ENCODE measurements at places on chromosomes 12 and 14. TPM values are rescaled to one million over a fixed set of nuclear protein-coding genes. Genes with fewer than 3 reads are reported as not detected.
A peak's percentile ranks its signal among the peaks of the same experiment; 100 is the strongest.

TGFB3 gene
- 287 TPM for total RNA-seq

DDX54 gene
- 27.7 TPM for total RNA-seq

NGB gene
- not detected for total RNA-seq

AKAP5 gene
- 16.6 TPM for total RNA-seq

CLEC4C gene
- total RNA-seq = not detected

KRT85 gene
- not detected for total RNA-seq

SYCP3 gene
- total RNA-seq = 5.5 TPM

MORN3 gene
- total RNA-seq = 1.9 TPM

SVOP gene
- total RNA-seq = 2.2 TPM

TMEM229B gene
- total RNA-seq = 1.9 TPM

OR6C2 gene
- total RNA-seq = 11.8 TPM

CELA1 gene
- not detected for total RNA-seq

PLXNC1 gene
- total RNA-seq = 12.3 TPM

PAN2 gene
- 55.6 TPM for total RNA-seq

DNA sequence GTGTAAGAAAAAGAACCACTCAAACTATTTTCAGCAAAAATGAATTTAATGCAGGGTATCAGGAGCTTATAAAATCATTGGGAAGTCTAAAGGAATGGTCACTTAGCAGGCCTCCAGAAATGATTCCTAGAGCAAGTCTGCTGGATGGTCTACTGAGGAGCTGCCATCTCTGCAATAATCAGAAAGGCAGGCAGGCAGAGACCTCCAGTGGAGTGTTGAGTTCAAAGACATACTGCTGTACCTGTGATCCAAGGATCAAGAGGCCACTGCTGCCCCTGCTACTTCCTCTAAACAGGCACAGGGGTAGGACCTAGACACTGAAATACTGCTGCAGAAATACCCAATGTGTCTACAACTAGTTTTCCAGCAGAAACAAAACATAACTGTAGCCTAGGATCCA lies 14.5 kb upstream of the KICS2 start:
- no peak for DNase-seq

DNA sequence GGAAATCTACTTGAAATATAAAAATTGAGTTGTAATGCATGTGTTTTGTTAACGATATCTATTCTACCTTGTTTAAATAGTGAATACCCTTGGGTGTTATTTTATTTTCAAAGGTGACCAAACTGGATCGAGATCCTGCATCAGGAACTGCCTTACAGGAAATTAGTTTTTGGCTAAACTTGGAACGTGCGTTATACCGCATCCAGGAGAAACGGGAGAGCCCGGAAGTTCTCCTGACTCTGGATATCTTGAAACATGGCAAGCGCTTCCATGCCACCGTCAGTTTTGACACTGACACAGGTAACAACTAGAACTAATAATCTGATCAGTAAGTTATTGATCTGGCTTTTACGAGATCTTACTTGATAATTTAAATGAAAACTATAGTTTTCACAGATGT lies 15.9 kb downstream of the DYNC1H1 start:
- DNase-seq = no peak

GRCh38 chr14:81982046-81982445 lies 448.4 kb upstream of the SEL1L start:
- no peak for DNase-seq

- peak; percentile 39 for DNase-seq
Measured at GRCh38 chr14:55052269-55052930, 953 bp downstream of the MAPK1IP1L start.

GRCh38 chr12:126554625-126555024 lies 1489.4 kb downstream of the AACS start:
- no peak for DNase-seq

DNA sequence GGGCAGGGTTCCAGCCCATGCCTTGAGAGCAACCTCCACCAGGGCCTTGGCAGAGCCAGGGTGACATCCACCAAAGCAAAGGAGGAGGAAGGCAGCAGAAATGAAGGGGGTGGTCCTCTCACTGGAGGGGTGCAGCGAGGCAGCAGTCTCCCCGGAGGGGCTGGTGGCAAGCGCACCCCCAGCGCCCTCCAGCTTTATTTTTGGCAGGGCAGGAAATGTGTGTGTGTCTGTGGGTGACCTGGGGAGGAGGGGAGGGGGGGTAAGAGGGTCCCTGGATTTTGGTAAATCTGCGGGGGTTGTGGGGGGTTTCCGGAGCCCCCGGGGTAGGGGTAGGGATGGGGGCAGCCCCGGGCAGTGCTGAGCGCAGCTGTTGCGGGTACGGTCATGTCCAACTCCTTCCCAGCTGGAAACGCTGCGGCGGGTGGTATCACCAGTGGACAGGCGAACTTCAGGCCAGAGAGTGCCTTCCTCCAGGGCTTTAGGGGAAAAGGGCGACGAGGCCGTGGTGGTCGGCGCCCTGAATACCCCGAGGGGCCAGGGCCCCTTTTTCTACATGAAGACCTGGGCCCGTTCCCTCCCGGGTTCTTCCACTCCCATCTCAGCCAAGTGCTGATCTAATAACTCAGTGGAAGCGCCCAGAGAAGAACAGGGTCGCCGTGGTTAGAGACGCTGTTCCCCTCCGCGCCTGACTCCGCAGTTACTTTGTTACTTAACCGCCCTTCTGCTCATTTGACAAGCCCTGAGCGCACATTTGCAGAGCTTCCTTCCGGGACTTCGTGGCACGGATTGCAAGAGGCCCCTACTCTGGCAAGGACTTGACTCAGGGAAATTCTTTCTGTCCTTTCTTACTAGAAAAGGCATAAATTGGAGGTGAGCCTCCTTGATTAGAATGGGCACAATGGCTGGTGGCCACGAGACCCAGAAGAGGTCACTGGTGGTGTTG lies 55.2 kb downstream of the FOS start:
- peak; percentile 60 for DNase-seq

- DNase-seq = peak; percentile 37
Measured at GRCh38 chr12:22687361-22688076, 62.5 kb downstream of the ETNK1 start.

DNA sequence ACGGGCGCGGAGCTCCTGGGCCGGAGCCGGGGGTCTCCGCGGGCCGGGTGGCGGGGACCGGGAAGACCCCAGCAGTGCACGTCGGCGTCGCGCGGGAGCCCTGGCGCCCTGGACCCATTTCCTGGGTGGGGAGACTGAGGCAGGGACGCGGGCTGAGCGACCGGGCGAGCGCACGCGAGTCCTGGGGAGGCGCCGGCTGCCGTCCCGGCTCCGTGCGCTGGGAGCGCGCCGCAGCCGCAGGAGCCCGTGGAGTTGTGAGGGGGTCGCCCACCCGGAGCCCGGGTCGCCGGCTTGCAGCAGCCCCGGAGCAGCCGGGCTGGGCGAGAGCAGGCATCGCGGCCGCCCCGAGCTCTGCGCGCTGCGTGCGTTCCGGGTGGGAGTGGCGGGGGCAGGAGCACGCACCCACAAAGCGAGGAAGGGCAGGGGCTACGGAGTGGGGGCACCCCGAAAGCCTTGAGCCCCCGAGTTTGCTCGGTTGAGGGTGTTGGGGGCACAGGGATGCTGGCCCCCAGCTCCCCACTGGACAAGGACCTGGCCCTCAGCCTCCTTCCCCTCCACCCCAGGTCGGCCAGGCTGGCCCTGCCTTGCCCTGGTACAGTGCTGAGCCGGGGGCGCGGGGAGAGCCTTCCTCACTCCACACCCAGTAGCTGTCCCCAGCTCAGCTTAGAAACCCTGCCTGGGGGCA lies 620 bp downstream of the MMP17 start:
- peak; percentile 9 for DNase-seq

DNA sequence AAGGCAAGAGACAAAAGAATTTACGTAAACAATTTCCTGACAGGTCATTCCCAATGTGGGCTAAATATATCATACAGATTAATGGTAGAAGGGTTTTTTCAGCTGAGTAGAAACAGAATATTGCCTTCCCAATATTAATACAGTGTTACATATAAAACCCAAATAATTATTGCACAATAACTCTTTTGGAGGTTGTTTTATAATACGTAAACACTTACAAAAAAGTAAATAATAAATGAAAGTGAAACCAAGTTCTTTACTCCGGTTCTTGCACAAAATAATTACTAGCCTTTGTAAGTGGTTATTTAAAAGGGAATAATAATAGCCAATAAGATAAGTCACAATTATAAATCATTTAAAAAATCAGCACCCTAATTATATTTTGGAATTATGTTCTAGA lies 118.6 kb upstream of the SSTR1 start:
- DNase-seq = no peak

GRCh38 chr14:83461521-83461920 lies 1927.9 kb upstream of the SEL1L start:
- DNase-seq = no peak

DNA sequence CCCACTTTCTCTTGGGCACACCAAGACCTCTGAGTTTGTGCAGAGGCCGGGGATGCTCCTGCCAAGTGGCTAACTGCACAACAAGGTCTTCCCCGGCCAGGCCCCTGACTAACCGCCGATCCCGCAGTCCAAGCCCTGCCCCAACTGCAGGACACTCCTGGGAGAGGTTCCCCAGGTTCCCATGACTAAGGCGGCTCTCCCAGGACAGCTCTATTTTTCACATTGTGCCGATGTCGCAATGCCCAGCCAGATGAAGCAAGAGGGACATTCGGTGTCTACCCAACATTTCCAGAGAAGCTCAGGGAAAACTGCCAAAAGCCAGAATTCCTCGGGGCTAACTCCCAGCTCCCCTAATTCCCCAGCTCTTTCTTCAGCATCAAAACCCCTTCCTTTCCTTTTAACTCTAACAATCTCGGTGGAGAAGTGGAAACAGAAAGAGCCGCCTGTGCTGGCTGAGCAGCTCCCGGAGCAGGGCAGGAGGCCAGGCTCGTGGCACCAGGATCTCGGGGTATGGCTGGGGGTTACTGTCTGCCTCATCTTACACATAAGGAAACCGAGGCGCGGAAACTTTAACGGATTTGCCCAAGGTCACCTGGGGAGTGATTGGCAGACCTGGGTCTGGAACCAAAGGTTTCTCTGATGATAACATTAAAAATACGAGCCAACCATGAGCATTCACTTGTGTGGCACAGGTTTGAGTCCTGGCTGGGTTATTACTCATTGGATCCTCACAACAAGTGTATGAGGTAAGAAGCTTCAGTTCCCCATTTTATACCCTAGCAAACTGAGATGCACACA lies 318.2 kb downstream of the BCL11B start:
- DNase-seq = peak; percentile 78

- peak; percentile 18 for DNase-seq
Measured at GRCh38 chr12:32400114-32400672, 835 bp downstream of the FGD4 start.

DNA sequence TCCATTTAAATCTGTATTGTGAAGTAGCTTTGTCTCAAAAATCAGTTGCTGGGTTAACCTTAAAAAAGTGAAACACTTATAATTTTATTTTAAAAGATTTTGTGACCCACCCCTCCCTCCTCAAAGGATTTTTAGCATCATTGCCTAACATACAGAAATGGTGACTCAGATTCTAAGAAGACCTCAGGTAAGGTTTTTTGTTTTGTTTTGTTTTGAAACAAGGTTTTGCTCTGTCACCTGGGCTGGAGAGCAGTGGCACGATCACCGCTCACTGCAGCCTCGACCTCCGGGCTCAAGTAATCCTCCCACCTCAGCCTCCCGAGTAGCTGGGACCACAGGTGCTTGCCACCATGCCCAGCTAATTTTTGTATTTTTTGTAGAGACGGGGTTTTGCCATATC lies 74.2 kb downstream of the GNS start:
- DNase-seq = no peak

- DNase-seq = no peak
Measured at GRCh38 chr14:33359288-33359881, 420.7 kb downstream of the NPAS3 start.

GRCh38 chr12:122830517-122831214 lies 4.6 kb upstream of the HIP1R start:
- no peak for DNase-seq

DNA sequence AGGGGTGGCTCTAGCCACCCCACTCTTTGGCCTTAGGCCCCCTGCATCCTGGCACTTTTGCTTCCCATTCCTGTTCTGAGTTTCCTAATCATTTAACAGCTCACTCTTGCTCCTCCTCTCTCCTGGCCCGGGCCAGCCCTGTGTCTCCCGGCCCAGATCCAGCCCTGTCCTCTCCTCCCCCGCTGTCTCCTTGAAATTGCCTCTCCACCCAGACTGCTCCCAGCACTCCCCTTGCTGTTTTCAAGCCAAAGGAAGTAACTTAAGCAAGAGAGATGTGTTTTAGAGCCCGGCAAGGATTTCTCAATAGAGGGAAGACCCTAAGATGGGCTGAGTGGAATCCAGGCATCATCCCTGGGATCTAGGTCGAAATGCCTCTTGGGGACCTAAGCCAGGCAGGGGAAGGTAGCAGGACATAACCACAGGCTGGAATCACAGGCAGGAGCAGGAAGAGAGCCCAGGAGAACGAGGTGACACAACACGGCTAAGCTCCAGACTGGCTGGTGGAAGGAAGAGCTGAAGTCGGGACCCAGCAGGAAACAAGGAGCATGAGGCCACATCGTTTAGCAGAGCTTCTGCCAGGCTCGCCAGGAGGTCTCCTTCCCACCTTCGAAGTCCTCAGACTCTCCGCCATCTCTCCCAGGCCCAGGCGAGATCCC lies 2.0 kb upstream of the LRP1-AS start:
- peak; percentile 91 for DNase-seq

DNA sequence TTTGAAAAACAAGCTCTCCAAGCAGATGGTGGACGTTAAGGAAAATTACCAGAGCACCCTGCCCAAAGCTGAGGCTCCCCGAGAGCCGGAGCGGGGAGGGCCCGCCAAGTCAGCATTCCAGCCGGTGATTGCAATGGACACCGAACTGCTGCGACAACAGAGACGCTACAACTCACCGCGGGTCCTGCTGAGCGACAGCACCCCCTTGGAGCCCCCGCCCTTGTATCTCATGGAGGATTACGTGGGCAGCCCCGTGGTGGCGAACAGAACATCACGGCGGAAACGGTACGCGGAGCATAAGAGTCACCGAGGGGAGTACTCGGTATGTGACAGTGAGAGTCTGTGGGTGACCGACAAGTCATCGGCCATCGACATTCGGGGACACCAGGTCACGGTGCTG lies 62.4 kb downstream of the NTF3 start:
- DNase-seq = no peak

DNA sequence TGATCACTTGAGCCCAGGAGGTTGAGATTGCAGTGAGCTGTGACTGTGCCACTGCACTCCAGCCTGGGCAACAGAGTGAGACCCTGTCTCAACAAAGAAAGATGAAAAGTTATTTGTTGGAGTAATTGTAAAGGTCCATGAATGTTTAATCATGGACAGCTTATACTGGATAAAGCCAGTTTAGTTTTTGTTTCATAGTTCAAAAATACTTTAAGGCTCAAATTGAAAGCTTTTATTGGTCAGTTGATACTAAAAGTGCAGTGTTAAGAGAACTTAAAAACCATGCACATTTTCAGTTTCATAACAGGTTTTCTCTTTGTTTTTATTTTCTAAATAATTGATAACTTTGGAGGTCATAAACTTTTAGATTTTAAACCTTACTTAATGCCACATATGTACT lies 108.4 kb downstream of the MON2 start:
- DNase-seq = no peak

DNA sequence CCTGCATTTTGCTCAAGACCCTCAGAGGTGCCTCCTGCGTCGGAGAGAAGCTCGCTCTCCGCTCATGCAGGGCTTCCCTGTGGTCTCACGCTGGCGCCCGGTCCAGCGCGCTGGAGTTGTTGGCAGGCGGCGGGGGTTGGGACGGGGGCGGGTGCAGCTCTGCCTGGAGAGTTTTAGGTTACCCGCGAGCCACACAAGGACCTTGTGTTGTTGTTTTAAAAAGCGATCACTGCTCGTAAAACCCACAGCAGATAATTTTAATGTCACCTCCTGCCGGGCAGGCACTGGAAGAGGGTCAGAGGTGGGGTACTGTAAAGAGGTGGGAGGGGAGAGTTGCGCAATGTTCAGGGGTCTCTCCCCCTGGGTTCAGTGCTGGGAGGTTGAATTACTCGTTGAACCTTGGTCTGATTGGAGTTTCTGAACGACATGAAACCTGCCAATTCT lies 850 bp downstream of the SMOC1 start:
- DNase-seq = no peak

Measured in umbilical cord (tissue), 2 donors.